ENCODE measurements at places on chromosomes 2 and 18.

DNA sequence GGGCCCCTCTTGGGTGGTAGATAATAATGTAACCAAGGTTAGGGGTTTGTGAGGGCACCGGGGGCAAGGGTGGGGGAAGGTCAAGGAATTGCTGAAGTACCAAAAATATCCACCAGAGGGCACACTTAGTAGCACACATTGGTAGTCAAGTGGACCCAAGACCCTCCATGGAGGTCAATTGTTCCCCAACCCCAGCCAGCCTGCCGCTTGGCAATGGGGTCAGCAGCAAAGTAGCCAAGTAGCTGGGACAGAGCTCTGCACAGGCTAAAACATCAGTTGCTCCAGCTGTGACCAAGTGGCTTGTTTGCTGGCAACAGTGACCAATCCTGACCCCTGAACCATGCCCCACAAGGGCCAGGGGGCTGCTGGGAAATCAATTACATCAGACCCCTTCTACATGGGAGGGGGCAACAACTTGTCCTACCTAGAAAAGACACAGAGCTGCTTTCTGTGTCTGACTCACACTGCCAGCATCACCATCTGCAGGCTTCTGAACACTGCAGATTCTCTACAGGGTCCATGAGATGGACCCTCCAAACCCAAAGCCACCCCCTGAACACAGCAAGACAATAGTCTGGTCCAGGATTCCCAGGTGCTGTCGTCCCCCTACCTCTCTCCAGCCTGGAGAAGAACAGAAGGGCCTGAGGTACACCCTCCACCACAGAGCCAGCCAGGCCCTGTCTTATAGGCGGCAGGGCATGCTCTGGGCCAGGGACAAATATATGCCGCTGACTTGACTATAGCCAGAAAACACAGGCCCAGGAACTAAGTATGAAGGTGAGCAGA, 76.0 kb downstream of the EMX1 start:
- no peak for DNase-seq

DNA sequence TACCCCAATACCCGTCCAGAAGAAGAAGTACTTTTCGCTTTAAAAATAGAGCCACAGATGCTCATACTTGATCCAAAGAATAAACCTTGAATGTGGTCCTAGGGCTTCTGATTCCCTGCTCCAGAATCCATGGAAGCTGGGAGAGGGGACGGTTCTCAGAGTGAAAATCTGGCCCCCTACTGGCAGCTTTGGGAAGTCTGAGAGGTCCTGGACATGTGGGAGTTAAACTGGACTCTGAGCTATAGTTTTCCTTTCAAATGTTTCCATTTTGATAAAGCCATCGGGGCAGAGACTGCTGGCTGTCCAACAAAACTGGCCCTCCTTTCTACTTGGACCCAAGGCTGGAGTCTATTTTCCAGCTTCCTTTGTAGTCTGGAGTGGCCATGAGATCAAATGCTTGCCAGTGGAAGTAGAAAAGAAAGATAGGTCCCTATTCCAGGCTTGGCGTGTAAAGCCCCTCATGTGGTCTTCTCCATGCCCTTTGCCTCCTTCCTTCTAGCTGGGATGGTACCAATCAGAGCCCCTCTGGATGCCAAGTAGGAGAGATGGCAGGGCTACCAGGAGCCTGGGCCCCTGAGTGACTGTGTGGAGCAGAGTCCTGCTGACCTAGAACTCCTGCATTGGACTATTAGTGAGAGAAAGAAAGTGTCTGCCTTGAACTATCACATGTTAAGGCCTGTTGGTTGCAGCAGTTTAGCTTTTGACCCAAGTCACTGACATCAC, 37.7 kb upstream of the TBC1D8 start:
- no peak for DNase-seq

DNA sequence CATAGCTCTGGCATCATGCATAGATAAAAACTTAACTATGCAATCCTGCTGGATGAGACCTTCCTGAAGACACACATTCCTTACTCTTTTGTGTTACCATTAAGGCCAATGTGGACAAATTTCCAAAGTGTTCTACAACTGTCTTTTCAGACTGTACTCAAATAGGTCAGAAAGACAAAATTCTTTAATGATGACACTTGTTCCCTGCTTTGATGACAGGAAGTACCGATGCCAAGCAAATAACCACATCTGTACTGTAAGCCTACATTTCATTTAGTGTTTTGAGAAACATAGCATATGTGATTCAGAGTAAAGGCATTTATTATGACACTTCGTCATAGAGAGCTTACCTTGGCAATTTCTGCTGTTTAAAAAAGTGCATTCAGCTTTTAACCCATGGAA, 55.0 kb downstream of the PMAIP1 start:
- DNase-seq = no peak

DNA sequence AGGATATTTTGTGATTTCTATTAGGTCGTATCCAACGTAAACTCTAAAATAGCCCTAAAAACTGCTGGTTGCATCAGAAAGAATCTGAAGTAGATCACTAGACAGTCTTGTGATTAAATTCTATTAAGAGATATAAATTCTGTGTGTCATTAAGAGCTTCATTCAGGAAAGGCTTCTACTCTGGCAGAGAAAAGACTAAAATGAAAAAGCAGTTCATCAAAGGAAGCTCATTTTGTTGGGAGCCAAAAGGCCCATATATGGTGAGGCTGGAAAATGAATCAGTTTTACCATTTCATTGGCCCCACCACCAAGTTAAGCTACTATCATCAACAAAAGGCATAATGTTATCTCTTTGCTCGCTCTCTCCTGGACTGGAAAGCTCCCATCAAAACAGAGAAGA, 261.1 kb downstream of the SATB2 start:
- no peak for DNase-seq

GRCh38 chr2:46845542-46846486, 69.8 kb downstream of the MCFD2 start:
- DNase-seq = no peak

DNA sequence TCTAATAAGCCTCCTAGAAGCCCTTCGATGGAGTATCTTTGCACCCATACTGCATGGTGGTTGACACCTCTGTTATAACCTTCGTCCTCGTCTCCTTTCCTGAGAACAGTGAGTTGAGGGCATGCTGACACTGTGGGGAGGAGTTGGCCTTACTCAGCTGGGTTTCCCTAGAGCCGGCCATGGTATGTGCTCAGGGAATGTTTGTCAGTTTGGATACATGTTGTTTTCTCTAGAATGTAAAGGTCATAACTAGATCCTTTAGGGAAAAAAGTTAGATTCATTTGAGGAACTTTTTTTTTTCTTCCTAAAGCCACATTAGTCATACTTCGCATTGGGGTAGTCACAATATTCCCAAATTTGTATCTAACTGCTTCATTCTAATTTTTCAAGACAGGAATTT, 106.0 kb upstream of the FOSL2 start:
- DNase-seq = no peak
